ENCODE measurements at places on chromosomes 3 and 15.

- DNase-seq: no peak
Measured at GRCh38 chr15:84871428-84871985, 13.0 kb upstream of the SLC28A1 start.

DNA sequence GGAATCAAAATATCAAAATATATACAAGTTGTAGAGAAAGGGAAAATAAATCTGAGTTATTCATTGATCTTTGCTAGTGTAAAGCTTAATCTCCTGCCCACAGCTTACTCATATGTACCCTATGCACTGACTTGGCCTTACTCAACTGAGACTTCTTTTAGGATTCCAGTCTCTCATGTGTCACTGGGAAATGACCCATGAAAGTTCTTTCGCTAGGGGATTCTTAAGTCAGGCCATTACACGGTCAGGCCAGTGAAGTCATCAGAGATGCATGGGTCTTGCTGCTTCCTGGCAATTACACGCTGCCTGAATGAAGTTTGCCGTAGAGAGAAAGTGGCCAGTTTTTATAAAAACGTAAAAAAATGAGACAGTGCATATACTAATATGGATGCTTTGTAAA lies 20.7 kb upstream of the LPP start:
- DNase-seq: no peak

- no peak for DNase-seq
Measured at GRCh38 chr3:177981576-177981975, 554.7 kb upstream of the KCNMB2 start.

- DNase-seq: no peak
Measured at GRCh38 chr15:34472947-34473346, 35.3 kb upstream of the GOLGA8A start.

GRCh38 chr3:19891740-19892139 lies 42.3 kb downstream of the EFHB start:
- no peak for DNase-seq
